ENCODE measurements at places on chromosomes 7 and 10. TPM values are rescaled to one million over a fixed set of nuclear protein-coding genes. Genes with fewer than 3 reads are reported as not detected.

Gene UMAD1
- total RNA-seq: 12.9 TPM

DNA sequence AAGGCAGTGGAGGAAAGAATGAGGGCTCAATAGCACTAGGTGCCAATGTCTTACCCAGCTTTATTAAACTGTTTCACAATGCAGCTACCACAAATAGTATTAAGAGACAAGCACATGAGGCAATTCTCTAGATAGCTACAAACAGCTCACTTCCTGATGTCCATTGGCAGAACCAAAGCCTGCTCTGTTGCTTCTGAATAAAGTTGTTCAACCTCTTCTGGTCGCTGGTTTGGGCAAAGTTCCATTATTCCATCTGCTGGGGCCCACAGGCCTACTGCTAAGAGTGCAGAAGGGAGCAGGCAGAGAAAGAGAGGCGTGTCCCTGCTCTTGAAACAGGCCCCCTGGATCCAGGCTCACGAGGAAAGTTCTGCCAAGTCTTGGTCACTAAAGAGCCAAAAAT lies 173.9 kb downstream of the ZNF438 start:
- DNase-seq: no peak

Gene DOCK1
- total RNA-seq: 52.9 TPM

- DNase-seq: no peak
These were observed 684.3 kb upstream of the AUTS2 start for GRCh38 chr7:68914006-68914405.

Gene DNAJB9
- 30.2 TPM for total RNA-seq

DNA sequence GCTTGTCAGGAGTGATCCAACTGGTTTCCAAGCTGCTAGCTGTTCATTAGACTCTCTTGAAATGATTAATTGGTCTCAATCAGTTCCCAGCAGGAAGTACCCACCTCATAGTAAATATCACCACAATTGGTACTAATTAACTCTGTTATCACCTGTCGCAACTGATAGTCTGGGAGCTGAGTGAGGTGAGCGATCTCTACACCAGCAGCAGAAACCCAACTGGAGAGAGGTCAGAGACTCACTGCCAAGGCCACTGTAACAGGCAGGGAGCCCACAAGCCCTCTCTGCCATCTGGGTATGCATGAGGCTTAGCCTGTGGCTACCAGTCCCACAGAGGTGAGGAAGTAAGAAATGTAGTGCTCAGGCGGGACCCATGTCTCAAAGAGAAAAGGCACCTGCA lies 245.5 kb downstream of the DYNC1I1 start:
- no peak for DNase-seq

Measured in thoracic aorta (tissue), 2 donors.